ENCODE measurements at places on chromosomes 5 and 9. TPM values are rescaled to one million over a fixed set of nuclear protein-coding genes. Genes with fewer than 3 reads are reported as not detected.

DNA sequence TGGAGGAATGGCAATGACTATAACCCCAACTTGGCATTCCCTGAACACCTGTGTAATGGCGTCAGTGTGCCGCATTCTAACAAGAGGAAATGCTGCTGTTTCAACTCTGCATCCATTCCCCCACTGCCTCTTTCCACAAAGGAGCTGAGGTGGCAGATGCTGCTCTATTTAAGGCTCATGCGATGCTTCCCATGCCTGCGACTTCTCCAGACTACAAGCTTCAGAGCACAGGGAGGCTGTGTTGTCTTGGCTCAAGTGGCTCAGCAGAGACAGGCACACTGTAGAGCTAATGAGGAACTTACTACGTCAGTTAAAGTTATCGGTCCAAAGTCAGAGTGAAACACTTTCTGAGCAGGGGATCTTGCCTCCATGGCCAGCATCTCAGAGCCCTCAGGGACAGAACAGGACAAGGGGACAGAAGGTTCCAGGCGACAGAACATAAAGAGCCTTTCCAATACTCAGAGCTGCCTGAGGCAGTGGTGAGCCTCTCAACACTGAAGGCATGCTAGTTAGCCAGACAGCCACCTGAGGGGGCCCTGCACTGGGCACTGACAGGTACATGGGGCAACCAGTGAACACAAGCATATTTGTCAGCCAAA is 21.8 kb downstream of the TNIP1 start:
- H3K36me3 ChIP-seq: peaks cover 31% of the 10 kb centered on the region
- H3K4me3 ChIP-seq: no peak overlapping the region
- no peak overlapping the region for H3K27ac ChIP-seq

DNA sequence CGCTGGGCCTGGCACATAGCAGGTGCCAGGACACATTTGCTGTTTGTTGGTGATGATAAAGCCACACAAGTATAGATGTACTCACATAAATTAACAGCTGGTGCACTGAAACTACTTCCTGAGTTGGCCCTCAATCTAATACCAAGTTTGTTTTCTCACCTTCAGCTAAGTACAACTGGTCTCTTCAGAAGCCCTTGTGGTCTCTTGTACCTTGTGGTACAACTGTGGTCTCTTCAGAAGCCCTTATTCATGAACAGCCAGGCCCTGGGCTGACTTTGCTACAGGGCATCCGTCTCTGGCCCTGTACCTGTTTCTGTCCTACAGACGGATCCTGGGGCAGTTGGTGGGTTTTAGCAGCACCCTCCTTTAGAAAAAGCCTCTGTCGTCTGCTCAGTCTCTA is 81.5 kb downstream of the DAB2IP start:
- no peak overlapping the region for H3K27ac ChIP-seq

- H3K27me3 ChIP-seq: no peaks in the 10 kb centered on the region
- H3K36me3 ChIP-seq: no peaks in the 10 kb centered on the region
Observed at GRCh38 chr5:91403438-91403837, 20.3 kb upstream of the ARRDC3 start.

DNA sequence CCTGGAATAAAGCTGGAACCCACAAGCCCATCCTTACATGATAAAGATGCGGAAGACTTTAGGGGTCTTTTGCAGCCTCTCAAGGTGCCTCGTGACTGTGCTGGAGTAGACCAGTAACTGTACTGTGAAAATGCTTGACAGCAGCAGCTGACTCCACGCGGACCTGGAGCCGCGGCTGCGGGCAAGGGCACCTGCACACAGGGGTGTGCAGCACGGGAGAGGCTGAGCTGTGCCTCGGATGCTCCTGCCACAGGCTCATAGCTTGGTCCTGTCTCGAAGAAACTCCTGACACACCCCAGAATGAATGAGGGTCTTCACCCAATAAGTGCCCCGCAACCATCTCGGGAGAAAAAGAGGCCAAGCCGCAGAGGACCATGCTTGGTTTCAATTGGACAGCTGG is 40.3 kb upstream of the CEP72 start:
- H3K4me3 ChIP-seq: no peak overlapping the region
- peaks cover 13% of the 10 kb centered on the region for H3K27me3 ChIP-seq
- no peaks in the 10 kb centered on the region for H3K36me3 ChIP-seq

DNA sequence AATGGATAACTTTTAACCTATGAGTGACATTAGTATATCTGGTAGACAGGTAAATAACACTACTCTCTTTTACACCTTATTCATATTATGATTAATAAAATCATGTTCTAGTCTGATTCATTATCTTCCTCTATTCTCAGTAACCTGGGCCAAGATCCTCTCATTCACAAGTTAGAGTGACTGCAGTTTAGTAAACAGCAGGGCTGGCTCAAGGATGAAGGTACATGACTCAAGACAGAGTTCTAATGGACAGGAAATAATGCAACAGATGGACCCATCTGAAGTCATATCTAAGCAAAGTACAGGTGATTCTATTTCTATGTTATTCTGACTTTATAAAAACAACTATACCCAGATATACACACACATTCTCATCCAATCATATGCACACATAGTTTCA is 582.5 kb upstream of the CDH18 start:
- H3K4me1 ChIP-seq: no peaks in the 10 kb centered on the region
- no peak overlapping the region for H3K4me3 ChIP-seq
- DNase-seq: no peak
- H3K27ac ChIP-seq: no peak overlapping the region
- H3K27me3 ChIP-seq: peaks cover 2% of the 10 kb centered on the region

DNA sequence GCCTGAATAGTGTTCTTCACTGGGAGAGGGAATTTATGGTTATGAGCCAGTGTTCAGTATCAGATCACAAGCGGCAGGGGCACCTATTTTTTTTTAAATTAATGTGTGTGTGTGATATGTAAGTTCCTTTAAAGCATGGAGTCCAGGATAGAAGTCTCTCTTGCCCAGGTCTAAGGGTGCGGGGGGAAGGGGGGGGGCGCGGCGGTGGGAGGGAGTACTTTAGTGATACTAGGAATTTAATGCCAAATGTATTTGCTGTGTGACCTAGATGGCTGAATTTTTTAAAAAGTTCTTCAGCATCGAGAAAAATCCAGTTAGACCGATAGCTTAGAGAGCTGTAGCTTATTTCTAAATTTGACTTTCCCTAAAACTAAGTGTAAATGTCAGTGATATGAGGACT is 1.5 kb upstream of the FCHO2 start:
- DNase-seq: no peak
- peaks cover 58% of the 10 kb centered on the region for H3K4me1 ChIP-seq

- no peak for DNase-seq
- no peaks in the 10 kb centered on the region for H3K27me3 ChIP-seq
- H3K4me3 ChIP-seq: no peak overlapping the region
- H3K4me1 ChIP-seq: peaks cover 28% of the 10 kb centered on the region
- H3K36me3 ChIP-seq: peaks cover 3% of the 10 kb centered on the region
Observed at GRCh38 chr5:169667896-169668674, 31.0 kb downstream of the DOCK2 start.

TIGD6 gene
- total RNA-seq: 5.6 TPM

SLCO4C1 gene
- 0.11 TPM for total RNA-seq
